ENCODE measurements at places on chromosomes 6 and 20.

GRCh38 chr6:108736002-108736361 lies 112.2 kb upstream of the ARMC2 start:
- DNase-seq, result no peak

DNA sequence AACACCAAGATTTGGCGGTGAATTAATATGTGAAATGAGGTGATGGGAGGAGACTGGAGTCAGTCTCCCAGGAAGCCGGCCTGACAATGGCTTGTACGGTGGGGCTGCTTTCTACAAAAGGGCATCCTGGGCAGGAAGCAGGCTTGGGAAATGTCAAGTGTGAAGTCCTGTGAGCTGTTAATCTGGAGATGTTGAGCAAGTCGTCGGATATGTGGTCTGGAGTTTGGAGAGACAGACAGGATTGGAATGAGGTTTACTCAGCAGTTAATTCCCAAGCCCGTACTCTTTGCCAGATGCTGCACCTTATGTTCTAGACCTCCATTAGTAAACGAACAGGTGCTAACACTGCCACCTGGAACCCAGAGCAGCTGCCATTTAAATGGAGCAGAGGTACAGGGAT lies 107.7 kb upstream of the FOXC1 start:
- no peak for DNase-seq

DNA sequence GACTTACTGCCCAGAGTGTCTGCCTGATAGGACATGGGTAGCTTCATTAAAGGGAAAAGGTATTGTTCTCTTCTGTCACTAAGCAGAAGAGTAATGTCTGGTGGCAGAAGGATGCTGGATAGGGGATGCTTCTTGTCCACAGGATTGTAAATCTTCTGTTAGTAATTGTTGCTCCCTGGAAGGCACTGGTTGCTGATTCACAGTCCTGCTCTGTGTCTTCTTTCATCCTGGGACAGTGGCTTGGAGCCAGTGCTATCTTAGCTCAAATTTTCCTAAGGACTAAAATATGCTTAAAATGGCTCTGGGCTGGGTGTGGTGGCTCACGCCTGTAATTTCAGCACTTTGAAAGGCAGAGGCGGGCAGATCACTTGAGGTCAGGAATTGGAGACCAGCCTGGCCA lies 48.0 kb downstream of the SYTL3 start:
- DNase-seq, result no peak

DNA sequence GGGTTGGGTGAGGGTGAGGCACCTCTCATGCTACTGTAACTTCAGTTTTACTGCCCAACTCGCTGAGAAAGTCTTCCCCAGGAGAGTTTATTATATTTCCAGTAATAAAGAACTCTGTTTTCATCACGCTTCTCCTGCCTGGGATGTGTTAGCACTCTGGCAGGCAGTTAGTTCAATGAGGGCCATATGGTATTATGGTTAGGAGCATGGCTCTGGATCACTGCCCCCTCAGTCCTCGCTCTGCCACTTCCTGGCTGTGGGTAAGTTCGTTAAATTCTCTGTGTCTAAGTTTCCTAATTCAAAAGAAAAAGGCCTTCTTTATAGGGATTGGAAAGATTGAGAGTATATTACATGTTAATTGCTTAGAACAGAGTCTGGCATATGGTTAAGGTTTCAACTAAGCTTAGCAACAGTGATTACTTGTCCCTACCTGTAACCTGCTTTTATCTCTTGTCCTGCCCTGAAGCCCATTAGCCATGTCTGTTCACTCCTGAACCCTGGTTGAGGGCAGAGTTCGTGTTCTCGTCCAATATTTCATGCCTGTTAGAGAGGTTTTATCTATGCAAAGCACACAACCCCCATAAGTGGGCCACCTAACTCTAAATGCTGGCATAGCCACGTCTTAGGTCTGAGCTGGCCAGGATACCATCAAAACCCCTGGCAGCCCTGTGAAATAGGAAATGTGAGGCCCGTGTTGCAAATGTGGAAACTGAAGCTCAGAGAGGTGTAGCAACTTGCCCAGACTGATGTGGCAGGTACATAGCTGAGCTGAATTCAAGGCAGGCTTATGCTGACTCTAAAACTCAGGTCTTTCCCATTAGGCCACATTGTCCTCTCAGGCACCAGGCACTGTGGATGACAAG lies 342.5 kb upstream of the JARID2 start:
- DNase-seq, result no peak

GRCh38 chr6:116633685-116634084 lies 17.4 kb downstream of the RSPH4A start:
- no peak for DNase-seq

GRCh38 chr20:60804240-60804917 lies 447.7 kb upstream of the CDH4 start:
- DNase-seq, result no peak

DNA sequence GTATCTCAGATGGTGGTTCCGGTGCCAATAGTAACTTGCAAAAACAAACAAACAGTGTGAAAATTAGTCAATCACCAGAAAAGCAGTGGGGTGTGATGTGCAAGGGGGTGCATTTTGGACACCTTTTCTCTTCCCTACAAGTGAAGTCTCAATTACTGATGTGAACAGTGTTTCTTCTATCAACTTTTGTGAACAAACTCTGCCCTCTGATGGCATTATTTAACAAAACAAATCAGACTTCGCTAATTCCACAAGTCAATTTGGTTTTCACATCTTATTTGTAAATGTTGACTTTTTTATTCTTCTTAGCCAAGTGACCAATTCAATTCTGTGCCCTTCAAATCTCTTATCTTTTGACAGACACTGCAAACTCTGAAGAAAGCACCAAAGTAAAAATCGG lies 212.2 kb downstream of the UST start:
- no peak for DNase-seq

DNA sequence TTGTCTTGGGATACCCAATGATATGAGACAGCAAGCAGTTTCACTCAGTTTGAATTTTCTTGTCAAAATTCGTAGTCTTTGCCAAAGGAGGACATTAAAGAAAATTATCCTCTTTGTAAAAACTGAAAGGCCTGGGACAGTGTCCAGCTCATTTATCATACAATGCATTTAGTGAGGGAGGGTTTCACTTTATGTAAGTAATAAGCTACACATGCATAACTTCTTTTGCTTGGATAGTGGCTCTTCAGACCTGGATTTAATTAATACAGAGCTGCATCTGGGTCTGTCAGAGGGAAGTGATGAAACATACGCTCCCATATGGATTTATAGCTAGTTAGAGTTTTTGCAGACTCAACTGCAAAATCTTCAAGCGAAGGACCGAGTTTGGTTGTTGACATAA lies 175.6 kb downstream of the PHACTR1 start:
- no peak for DNase-seq
